GM06990 (cell line): ENCODE measurements at places on chromosomes 1 and 21.

DNA sequence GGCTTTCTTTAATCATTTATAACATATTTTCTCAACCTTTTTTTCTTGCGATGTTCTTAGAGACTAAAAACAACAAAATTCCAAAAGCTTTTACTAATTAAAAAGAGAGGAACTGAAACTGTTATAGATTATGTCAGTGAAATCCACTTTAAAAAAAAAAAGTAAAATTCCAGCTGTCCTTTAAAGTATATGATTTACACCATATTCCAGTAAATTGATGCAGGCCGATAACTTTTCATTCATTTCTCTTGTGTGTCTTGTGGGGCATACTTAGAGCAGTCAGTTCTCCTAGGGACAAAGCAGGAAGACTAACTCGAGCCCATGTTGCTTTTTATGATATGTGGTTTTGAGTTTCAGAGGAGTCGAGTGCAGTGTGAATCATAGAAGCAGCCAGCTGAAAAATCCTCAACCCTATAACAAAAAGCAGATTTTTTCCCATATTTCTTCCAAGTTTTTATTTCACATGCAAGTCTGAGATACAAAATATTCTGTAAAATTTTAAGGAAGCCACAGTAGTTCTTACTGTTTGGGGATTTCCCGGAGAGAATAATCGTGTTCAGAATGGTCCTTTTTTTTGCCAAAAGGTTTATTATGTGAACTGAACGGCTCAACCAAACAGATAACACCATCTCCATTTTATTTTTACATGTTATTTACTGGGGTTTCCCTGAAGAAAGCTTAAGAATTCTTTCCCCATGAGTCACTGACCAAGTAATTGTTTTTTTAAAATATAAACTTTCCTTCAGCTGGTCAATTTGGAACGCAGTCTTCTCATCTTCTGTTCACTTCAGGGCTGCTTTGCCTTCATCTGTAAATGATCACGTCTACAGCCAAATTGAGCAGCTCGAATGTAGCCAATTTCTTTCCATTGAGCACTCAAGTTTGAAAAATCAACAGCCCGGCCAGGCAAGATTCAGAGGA lies 77.0 kb upstream of the C1orf105 start:
- peak; percentile 55 for DNase-seq

DNA sequence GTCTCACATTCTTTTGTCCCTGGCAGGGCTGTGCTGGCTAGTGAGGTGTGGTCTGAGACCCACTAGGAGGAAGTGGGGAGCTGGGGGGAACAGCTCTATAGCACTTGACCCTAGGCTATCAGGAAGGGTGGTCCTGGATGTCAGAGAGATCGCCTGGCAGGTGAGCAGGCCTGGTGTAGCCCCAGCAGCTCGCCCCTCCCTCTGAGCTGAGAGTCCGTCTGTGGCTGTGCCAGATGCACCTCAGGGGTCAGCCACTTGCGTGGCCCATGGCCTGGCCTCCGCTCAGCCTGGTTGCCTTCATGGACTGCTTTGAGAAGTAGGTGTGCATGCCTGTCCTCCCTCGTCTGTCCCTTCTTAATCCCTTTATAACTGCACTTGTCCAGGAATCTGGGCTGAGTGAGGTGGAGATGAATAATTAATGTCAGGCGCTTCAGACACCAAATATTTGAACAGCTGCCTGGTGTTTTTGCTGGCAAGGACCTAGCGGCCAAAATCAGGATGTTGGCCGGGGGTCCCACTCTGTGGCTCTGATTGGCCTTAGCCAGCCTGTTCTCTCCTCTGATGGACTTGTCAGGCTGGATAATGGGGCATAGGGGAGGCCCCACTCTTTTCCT lies 30.5 kb downstream of the TMEM53 start:
- no peak for DNase-seq

DNA sequence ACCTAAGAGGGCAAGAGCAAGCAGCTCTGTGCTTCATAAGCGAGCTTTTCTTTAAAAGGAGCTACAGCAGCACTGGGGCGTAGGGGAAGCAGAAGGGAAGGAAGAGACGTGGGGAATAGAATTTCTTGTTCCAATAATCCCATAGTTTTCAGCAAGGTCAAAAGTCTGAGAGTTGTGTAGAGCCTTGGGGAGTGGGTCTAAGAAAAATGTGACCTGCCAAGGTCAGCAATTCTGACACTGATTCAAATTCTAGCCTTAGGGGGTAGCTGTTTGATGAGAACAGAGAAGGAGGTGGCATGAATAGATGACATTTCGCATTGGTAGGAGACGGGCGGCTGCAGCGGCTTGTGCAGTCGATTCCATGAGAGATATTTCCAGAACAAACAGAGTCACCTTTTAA lies 22.4 kb downstream of the PRRX1 start:
- DNase-seq = no peak

DNA sequence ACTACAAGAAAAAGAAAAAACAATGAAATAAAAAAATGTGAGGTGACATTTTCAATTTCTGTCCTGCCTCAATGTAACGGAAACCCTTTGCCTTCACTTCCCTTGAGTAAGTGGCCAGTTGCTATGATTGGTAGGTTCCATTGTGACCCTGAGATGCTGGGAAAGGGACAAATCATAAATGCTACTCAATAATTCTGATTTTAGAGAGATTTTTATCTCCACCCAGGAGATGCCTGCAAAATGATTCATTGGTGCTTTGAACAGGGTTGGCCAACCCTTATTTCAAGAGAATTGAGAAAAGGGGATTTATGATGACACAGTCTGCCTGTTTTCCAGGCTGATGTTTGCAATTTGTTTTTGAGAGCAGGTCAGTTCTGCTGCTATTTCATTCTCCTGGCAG lies 22.5 kb downstream of the XCL1 start:
- no peak for DNase-seq

GRCh38 chr1:229572286-229572685 lies 13.8 kb upstream of the ABCB10 start:
- no peak for DNase-seq

- DNase-seq = no peak
These were observed 93.0 kb upstream of the RAVER2 start for GRCh38 chr1:64651841-64652240.

DNA sequence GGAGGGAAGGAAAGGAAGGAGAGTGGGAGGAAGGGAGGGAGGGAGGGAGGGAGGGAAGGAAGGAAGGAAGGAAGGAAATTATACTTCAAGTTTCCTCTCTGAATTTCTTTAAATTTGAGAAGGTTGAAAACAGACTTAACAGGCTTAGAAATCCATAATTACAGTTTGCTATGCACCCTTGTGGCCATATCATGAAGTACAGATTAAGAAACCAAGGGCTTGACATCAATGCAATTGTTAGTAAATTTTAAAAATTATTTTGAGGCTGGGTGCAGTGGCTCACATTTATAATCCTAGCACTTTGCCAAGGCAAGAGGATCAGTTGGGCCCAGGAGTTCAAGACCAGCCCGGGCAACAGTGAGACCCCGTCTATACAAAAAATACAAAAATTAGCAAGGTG lies 14.4 kb downstream of the ANP32E start:
- no peak for DNase-seq

GRCh38 chr1:97980530-97980929 lies 59.7 kb upstream of the DPYD start:
- no peak for DNase-seq

- DNase-seq = no peak
These were observed 1271.4 kb downstream of the KCNT2 start for GRCh38 chr1:195336812-195337211.

GRCh38 chr1:6414443-6414844 lies 5.3 kb downstream of the HES2 start:
- peak; percentile 61 for DNase-seq

DNA sequence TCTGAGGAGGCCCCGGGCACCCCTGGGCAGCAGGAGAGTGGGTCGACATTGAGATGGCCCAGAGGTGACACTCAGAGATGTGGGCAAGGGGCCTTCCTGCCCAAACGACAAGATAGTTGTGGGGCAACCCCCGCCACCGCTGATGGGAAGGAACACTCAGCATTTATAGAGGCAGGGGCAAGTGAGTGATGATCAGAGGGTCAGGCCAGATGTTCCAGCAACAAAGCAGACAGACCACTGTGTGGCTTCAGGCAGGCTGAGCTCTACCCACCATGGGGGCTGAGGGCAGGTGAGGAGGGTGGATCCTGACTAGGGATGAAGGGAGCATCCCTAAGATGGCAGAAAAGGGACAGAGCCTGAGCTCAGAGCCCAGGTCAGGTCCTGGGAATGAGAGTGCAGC lies 362.7 kb downstream of the PTPRU start:
- DNase-seq = no peak

DNA sequence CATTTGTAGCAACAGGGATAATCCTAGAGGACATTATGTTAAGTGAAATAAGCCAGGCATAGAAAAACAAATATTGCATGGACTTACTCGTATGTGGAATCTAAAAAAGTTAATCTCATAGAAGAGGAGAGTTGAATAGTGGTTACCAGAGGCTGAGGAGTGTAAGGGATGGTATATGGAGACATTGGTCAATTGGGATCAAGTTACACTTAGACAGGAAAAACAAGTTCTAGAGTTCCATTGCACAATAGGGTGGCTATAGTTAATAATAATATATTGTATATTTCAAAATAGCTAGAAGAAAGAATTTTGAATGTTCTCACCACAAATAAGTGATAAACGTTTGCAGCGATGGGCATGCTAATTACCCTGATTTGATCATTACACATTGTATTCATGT lies 354.6 kb downstream of the SEC16B start:
- no peak for DNase-seq

- DNase-seq = no peak
These were observed 5.3 kb downstream of the DSCAM start for GRCh38 chr21:40841524-40842196.

DNA sequence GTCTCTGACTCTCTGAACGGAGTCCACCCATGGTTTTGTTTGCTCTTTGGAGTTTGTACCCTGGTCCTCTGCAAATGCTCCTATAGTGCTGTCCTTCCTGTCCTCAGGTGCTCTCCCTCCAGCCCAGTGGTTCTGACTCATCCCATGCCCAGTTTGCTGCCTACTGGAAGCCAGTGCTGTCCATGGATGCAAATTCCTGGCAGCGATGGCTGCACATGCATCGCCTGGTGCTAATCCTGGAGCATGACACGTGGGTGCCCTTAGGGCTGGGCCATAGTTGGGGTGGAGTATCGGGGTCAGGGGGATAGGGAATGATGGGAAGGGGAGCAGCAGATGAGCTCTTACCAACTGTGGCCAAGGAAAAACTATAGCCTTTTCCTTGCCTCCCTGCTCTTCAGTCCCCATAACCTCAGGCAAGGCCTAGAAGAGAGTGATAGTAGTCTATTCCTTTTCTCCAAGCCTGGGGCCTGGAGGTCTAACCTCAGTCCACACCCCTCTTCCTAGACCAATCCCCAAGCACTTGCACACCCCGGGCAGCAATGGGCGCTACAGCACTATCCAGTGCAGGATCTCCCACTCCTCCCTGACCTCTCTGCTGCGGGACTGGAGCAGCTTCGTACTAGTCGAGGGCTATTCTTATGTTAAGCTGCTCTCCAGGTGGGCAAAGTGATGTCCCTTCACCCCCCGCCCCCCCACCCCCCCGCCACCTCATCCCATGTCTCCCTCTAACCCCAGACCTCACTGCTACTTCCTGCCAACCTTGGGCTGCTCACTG lies 31.6 kb downstream of the HYI start:
- no peak for DNase-seq

- DNase-seq = no peak
These were observed 8.7 kb downstream of the WRAP73 start for GRCh38 chr1:3641046-3641760.

DNA sequence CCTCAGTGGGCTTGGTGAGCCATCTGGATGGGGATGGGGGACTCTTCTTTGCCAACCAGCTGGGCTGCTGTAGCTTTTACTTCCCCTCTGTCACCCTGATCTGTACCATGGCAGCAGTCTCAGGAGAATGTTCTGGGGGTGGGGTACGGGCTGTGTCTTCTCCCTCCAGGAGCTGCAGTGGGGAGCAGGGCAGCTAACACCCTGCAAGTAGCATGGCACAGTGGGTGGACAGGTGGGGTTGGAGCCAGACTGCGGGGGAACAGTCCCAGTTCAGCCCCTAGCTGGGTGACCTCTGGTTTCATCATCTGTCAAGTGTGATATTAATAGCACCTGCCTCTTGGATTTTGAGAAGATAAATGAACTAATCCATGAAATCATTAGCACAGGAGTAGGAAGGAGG lies 3.1 kb downstream of the NFASC start:
- no peak for DNase-seq

GRCh38 chr1:91835087-91835521 lies 50.8 kb downstream of the TGFBR3 start:
- DNase-seq = no peak

GRCh38 chr1:16184557-16185303 lies 27.7 kb downstream of the ARHGEF19 start:
- DNase-seq = no peak

DNA sequence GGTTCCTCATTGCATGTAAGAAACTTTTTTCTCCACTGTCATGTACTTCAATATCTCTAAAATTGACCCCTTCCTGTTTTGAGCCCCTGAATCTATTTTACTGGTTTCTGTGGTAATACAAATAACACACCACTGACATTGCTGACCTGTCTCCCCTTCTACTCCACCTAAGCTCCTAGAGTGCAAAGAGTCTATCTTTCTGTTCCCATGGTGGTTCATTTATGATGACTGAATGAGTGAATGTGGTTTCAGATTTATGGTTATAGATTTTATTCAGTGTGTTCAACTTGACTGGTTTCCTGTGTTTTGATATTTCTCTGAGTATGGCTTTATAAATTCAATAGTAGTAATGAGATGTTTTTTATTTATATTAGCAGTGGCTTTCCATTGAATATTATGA lies 127.7 kb downstream of the MAGI3 start:
- DNase-seq = no peak

GRCh38 chr1:31032266-31032665 lies 33.3 kb downstream of the PUM1 start:
- DNase-seq = no peak

DNA sequence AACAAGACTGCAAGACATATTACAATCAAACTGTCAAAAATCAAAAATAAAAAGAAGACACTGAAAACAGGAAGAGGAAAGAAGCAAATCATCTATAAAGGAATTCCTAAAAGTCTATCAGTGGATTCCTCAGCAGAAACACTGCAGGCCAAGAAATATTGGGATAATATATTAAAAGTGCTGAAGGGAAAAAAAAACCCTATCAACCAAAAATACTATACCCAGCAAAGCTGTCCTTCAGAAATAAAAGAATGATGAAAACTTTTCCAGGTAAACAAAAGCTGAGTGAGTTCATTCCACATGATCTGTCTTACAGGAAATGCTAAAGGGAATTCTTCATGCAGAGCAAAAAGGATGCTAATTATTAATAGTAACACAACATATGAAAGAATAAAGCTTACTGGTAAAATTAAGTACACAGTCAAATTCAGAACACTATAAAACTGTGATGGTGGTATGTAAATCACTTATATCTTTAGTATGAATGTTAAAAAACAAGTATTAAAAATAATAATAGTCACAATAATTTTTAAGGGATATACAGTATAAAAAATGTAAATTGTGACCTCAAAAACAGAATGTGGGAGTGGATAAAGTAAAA lies 12.9 kb upstream of the ACP6 start:
- no peak for DNase-seq
